ENCODE measurements at places on chromosomes 3 and 15.

DNA sequence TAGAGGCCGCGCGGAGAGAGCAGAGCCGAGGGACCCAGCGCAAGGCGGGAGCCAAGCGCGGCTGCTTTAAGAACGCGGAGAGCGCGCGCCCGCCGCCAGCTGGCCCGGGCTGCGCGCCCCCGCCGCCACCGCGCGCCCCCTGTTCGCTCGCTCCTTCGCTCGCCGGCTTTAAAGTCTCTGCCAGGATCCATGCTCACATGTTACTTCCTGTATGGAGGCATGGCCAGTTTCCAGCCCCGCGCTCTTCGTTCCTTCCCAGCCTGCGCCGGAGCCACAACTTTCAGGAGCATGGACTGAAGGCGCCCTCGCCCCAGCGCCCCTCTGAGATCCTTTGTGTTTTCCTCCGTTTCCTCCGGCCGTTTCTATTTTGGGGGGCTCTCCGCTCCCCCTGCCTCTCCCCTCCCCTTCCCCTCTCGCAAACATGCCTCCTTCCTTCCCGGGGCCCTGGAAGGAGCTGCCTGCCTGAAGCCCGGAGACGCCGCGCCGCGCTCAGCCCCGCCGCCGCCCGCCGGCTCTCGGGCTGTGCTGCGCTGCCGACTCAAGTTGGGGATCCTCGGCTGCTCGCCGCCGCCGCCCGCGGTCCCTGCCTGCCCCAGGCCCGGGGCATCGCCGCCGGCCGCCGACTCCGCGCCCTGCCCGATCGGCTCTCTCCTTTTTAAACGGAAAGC is at the start of gene PTPRG:
TSS of gene PTPRG (plus strand) at position 198 of the 668 bp plus-strand sequence. CDS start 717 bp downstream, outside the sequence.
- peak; percentile 82 for DNase-seq

DNA sequence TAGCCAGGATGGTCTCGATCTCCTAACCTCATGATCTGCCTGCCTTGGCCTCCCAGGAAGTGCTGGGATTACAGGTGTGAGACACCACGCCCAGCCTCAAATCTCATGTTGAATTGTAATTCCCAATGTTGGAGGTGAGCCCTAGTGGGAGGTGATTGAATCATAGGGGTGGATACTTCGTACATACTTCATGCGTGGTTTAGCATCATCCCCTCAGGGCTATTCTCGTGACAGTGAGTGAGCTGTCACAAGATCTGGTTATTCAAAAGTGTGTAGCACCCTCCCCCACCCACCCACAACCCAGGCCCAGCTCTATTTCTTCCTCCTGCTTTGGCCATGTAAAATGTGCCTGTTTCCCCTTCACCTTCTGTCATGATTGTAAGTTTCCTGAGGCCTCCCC is 236.9 kb upstream of the IL12A start:
- DNase-seq = no peak

DNA sequence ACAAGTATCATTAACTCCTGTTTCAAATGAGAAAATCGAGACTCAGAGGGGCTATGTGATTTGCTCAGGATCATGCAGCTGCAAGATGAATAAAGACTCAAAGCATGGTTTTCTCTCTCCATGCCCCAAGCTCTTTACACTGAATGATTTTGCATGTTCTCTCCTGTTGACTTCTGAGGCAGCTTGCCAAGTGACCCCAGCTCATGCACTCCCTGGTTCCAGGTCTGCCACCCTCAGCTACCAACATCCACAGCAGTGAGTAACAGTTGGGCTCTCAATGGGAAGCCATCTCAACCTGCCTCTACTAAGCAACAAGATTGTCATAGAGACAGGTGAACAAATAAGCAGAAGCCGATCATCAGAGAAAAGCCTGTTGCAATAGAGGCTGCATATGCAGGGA is 116.9 kb upstream of the GADL1 start:
- peak; percentile 79 for DNase-seq

DNA sequence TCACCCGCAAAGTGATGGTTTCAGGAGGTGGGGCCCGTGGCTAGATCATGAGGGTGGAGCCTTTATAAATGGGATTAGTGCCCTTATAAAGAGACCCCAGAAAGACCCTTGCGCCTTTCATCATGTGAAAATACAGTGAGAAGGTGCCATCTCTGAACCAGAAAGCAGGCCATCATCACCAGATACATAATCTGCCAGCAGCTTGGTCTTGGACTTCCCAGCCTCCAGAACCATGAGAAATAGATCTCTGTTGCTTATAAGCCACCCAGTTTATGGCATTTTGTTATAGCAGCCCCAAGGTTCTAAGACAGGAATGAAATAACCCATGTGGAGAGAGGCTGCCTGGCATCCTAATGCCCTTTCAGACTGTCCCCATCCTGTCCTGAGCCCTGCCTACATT is 127.8 kb upstream of the SMAD3 start:
- DNase-seq = no peak

DNA sequence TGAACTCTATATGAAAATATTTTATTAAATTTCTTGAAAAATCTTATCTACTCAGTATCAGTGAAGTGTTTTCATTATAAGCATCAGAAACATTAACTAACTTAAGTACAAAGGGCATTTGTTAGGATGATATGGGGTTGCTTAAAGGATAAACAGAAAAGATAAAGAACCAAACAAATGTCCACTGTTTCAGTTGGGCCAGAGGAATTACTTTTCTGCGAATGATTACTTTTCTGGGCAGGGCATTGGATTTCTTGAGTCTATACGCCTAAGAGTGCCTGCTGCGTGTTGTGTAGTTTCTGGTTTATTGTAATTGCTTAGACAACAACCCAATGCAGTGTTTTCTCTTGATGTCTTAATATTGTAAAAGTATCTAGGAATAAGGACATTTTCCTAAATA is 52.8 kb downstream of the NEO1 start:
- DNase-seq = no peak

DNA sequence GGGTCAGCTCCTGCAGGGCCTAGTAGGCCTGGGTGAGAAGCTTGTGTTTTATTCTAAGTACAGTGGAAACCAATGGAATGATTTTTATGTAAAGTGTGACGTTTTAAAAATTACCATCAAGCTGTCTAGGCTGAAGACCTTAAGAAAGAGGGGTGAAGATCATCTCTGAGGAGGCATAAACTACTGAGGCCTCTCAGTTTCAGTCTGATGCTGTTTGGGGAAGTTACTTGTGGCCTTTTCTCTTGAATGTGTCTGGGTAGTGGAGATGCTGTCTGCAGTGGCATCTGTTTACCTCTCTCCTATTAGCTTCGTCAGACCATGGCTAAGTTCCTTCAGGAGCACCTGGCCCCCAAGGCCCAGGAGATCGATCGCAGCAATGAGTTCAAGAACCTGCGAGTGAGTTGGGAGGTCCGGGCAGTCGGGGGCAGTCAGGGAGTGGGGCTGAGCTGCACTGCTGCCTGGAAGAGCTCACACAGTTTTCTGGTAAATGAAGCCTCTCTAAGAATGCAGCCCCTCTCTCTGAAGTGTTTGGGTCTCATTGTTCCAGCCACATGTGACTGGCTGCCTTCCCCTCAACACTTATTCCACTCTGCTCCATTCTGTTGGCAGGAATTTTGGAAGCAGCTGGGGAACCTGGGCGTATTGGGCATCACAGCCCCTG is 1.9 kb downstream of the IVD start:
- DNase-seq = no peak

GRCh38 chr15:64216730-64217428 is 54.1 kb upstream of the PPIB start:
- DNase-seq = peak; percentile 31

- no peak for DNase-seq
These were observed 411.2 kb downstream of the SHQ1 start for GRCh38 chr3:72436863-72437592.

DNA sequence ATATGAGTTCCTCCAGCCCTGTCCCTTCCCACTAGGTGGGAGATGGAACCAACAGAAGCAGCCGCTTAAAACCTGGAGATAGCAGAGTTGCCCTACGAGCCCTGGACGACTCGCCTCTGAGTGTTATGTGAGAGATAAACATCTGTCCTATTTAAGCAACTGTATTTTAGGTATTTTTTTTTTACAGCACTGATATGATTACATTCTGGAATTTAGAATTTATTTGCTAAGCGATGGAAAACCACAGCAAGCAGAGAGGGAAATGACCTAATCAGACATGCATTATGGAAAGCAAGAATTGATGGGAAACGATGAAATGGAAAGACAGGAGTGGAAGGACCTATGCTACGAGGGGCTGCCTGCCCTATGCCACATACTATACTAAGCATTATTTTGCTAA is 379.0 kb upstream of the IL12A start:
- no peak for DNase-seq

Data from NCI-H1092 treated with DMSO at 0.1 percent for 48 hours (cell line).